Stimulated activated CD8-positive, alpha-beta memory T cell treated with anti-CD3 and anti-CD28 coated beads, Interleukin-4, amount 100 ng/mL, for 1 hour (primary cell): ENCODE measurements at places on chromosomes 5 and 9.

- DNase-seq = no peak
These were observed 8.7 kb upstream of the GRIN1 start for GRCh38 chr9:137130176-137130755.

DNA sequence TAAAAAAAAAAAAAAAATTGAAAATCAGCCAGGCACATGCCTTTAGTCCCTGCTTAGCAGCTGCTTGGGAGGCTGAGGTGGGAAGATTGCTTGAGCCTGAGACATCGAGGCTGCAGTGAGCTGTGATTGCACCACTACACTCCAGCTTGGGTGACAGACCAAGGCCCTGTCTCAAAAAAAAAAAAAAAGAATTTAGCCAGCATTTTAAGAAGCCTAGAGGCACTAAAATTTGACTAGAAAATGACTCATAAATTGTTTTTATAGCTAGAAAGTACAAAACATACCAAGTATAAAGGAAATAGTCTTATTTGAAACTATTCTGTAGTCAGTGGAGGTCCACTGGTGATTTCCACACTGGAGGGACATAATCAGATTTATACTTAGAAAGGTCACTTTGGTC, 17.5 kb downstream of the LRRC70 start:
- no peak for DNase-seq

- DNase-seq = no peak
These were observed 7.3 kb upstream of the NEUROG1 start for GRCh38 chr5:135543001-135543484.

DNA sequence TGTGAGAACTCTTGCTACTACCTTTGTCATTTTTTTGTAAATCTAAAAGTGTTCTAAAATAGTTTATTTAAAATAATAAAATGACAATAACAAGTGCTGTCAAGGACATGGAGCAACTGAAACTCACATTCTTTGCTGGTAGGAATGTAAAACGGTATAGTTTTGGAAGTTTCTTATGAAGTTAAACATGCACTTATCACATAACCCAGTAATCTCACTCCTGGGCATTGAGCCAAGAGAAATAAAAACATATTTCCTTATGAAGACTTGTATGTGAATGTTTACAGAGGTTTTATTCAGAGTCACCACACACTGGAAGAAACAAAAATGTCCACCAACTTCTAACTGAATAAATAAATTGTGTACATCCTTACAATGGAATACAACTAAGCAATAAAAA, 46.0 kb upstream of the COL15A1 start:
- DNase-seq = no peak

DNA sequence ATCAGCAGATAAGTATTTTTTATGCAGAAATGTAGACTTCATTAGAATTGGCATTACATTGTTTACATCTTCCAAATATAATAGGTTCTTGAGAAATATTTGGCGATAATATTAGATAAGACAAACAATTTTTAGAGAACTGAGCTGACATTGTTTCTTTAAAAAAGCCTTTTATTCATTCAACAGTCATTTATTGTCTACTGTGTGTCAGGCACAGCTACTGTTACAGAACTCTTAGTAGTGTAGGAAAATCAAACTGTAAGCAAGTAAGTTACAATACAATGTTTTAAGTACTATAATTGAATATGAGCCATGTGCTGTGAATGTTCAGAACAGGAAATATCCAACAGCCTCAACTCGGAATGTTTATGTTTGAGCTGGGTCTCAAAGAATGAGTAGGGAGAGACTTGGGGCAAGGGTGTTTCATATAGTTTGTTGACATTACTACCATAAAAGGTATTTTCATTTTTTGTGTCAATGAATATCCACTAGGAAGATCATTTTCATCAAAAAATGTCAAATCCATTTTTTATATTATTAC, 114.0 kb downstream of the CDC42SE2 start:
- DNase-seq = no peak

GRCh38 chr5:137286025-137286610, 213.0 kb downstream of the SPOCK1 start:
- DNase-seq = no peak

GRCh38 chr9:8926461-8926860, 1126.9 kb upstream of the DMAC1 start:
- DNase-seq = no peak

- no peak for DNase-seq
These were observed 25.7 kb downstream of the GPR151 start for GRCh38 chr5:146490089-146490843.

GRCh38 chr9:110427497-110428104, 89.9 kb upstream of the TXNDC8 start:
- DNase-seq = no peak

DNA sequence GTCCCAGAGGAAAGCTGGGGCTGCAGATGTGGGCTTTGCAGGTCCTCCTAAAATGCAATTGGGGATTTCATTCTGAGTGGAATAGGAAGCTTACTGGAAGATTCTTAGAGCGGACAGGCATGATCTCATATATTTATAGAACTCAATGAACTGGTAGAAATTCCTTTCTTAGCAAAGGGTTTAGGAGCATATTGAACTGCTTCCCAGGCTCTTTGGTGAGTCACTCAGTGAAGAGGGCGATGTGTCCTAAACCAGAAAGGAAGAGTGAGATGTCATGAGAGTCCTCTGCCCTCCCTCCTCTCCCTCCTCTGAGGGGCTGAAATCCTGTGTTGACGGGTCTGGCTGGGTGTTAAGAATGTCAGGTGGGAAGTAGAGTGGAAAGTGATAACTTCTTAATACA, 26.3 kb upstream of the SEMA6A start:
- no peak for DNase-seq

GRCh38 chr9:94563548-94563947, 8.7 kb downstream of the PCAT7 start:
- no peak for DNase-seq

- DNase-seq = no peak
These were observed 72.9 kb downstream of the PSMB7 start for GRCh38 chr9:124342402-124342775.

- DNase-seq = no peak
These were observed 22.7 kb downstream of the CAVIN4 start for GRCh38 chr9:100600521-100601079.

DNA sequence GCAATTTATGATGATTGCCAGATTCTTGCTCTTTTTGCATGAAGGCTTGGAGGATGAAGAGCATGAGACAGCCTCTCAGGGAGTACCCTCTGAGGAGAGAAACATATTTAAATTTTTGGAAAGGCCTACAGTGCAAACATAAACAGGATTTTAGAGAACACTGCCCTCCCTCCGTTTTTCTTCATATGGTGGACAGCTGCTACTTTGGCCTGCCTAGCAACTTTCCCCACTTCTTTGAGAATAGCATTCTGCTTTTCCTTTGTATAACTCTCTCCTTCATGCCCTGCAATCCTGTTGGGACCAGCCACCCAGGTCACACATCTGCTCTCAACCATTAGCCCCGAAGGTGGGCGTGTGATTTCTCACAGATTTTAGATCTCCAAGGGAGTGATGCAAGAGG, 20.5 kb upstream of the TXN start:
- no peak for DNase-seq
